EH (cell line): ENCODE measurements at places on chromosomes 7 and 10.

DNA sequence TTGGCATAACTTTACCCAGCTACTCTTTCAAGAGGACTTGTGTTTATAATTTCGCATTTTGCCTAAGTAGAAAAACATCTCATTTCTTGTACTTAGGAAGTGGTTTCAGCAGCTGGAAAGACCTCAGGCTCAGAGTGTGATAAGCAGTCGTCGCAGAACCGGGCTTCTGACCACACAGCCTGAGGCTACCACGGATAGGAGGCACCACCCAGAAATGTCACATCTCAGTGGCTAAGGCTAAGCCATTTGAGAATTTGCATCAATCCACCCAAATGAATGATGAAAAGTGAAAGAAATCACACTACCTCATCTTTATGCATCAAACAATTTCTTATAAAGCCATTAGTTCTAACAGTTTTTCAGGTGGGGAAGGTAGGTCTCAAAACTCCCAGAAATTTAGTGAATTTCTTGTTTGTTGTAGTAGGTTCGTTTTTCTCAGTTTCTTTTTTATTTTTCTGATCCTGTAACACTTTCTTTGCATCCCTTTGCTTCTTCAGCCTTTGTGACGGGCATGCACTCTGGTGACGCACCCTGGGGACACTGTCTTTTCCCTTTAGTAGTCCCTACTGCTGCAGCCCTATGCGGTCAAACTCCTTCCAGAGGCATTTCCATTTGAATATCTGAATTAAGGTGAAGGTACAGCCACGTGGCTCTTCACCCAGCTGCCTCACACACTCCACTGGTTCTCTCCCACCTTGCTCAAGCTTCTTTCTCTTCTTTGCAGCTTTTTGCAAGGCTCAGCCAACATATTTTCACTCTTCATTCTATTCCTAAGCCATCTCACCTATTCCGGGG lies 68.5 kb downstream of the MAP3K8 start:
- peak; percentile 65 for DNase-seq

DNA sequence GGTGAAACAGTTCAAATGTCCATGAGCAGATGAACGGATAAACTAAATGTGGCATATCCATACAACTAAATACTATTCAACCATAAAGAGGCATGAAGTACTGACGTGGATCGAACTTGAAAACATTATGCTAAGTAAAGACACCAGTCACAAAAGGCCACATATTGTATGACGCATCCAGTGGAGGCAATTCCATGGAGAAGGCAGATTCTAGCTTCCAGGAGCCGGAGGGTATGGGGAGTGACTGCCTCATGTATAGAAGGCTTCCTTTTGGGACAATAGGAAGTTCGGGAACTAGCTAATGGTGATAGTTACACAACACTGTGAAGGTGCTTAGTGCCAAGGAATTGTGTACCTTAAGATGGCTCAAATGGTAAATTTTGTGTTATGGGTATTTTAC lies 98.4 kb downstream of the VIPR2 start:
- no peak for DNase-seq

GRCh38 chr10:20254078-20254477 lies 437.8 kb downstream of the PLXDC2 start:
- no peak for DNase-seq

GRCh38 chr7:141014125-141014523 lies 628 bp downstream of the MRPS33 start:
- peak; percentile 25 for DNase-seq

DNA sequence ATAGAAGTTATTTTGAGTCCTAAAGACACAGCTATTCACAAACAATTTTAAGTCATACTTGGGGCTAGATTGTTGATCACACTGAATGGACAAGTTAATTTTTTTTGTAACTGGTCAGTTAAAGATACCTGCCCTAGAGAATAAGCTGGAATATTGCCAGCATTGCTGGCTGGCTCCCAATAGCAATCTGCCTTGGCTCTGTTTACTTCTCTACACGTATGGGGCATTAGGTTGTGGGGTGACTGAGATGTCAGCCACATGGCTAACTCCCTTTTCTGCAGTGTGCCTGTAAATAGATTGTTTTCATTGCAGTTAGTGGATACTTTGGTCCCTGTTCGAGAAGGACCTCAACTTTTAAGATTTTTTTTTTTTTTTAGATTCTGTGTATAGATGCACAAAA lies 128.2 kb downstream of the SEMA3E start:
- DNase-seq: no peak
